Neural crest cell (in vitro differentiated cells): ENCODE measurements at places on chromosomes 5 and 9. TPM values are rescaled to one million over a fixed set of nuclear protein-coding genes. Genes with fewer than 3 reads are reported as not detected.

Gene ARHGEF37
- total RNA-seq: 1.9 and 2.3 TPM in 2 replicates

DNA sequence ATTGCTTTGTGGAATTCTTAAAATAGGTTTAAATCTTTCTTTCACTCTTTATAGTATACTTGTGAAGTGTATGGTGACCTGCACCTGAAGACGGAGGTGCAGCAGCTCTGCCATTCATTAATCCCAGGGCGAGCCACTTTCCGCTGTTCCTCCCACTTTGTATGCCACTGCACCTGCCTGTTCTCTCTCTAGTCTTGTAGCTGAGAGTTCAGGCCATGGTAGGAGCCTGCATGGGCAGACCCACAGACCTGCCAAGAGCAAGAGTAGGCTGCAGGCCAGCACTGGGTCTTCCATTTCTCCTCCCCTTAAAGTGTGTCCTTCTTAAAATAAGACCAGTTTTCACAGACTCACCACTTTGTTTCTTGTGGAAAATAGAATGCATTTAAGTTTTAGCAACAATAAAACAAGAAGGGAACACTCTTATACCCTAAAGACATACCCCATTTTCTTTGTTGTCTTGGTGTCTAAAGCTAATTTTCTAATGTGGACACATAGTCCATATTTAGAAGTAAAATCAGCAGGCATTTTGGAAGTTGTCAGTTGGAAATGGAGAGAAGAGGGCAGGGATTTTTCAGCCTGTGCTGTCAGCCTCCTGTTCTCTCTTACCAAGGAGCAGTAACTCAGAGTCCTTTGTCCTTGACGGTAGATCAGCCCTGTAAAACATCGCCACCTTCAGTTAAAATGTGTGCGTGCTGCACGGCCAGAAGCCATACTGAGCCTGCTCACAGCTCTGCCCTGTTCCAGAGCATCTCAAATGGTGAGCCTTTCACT is 103.2 kb downstream of the SNCAIP start:
- peak; percentile 47 for DNase-seq

Gene SLC6A3
- total RNA-seq: 0.16 and 0.27 TPM in 2 replicates

GRCh38 chr5:157478726-157479125 is 18.7 kb downstream of the NIPAL4 start:
- DNase-seq: no peak

DNA sequence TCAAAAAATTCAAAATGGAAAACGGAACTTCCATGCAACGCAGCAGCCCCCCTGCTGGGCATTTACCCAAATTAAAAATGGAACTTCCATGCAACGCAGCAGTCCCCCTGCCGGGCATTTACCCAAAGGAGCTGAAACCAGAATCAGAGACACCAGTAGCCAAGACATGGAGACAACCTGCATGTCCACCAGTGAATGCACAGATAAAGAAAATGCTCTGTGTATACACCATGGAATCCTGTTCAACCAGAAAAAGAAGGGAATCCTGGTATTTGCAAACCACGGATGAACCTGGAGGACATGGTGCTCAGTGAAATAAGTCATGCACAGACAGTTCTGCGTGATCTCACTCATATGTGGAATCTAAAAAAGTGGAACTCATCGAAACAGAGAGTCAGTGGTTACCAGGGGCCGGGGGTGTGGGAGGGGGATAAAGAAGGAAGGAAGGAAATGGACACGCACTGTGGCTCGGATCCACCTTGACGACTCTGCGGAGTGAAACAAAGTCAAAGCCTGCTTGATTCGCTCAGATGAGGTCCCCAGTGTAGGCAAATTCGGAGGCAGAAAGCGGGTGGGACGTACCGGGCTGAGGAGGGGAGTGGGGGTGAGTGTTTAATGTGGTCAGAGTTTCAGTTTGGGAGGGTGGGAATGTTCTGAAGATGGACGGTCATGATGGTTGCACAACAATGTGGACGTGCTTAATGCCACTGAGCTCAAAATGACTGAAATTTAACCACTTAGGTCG is 40.2 kb upstream of the EXOC3 start:
- DNase-seq: no peak

Gene RELL2
- total RNA-seq: 6.5 and 6.9 TPM in 2 replicates

DNA sequence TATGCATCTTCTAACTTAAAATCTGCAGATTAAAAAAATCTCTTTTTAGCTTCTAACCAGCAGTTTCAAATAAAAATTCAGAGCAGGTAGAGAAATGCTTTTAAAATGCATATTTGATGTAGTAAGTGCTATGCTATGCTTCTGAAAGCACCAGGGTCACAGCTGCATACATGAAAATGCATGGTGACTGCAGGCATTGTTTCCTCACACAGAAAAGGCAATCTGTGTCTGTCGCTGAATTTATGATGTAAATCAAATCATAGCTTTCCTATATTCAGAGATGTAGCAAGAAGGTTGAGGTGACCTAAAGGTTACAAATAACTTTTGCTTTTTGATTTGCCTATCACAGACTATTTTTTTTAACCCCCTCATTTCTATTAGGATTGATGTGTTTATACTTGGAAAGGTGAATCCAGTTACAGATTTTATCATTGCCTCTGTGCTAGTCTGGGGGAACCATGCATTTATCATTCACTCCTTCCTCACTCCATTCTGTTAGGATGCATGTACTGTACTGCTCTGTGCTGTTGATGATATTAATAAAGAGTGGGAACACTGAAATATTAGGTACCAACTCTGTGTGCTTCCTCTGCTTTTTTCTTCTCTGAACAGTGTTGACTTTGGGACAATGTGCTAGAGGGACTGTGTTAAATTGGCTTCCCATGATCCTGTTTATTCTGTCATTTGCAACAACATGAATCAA is 65.6 kb downstream of the FOCAD start:
- no peak for DNase-seq

GRCh38 chr9:32483343-32483742 is 42.7 kb downstream of the RIGI start:
- no peak for DNase-seq

GRCh38 chr9:95533996-95534680 is 17.4 kb upstream of the PTCH1 start:
- DNase-seq: no peak

- DNase-seq: peak; percentile 56
Observed at GRCh38 chr5:178113141-178113787, at the start of gene N4BP3. Gene N4BP3 (plus strand): TSS chr5:178113532. CDS start chr5:178119584, 6,052 bp downstream.

DNA sequence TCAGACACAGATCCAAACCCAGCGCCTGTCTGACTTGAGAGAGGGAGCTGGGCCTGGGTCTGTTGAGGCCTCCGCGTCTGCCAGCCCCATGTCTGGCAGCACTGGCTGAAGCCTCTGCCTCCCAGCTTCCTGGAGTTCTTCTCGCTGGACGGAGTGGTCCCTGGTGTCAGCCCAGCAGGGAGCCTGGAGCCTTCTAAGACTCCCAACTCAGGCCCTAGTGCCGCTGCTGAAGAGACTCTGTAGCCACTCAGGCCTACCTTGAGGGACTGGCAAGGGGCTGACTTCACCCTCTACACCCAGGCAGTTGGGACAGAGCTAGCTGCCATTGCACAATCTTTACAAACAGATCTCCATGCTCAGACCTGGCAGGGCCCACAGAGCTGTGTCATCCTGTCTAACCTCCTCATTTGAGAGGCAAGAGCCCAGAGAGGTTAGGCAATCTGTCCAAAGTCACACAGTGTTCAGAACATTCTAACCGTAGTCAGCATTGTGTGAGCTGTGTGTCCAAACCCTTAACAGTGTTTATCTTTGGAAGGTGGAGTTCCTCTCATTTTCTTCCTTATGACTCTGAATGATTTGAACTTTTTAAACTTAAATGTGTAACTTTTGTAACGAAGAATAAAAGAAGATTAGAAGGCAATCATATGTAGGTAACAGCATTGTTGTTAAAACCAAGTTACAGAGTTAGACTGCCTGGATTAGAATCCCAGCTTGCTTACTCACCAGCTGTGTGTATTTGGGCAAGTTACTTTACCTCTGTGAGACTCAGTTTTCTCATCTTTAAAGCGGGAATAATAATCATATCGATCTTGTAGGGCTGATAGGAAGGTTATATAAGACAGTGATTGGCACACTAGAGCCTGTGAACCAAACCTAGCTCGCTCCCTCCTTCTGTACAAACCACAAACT is 4.6 kb upstream of the DUSP1 start:
- DNase-seq: no peak

GRCh38 chr5:170606941-170607340 is 103.1 kb downstream of the KCNIP1 start:
- no peak for DNase-seq

Gene PBX3
- 69.0 and 71.6 TPM in 2 replicates for total RNA-seq

DNA sequence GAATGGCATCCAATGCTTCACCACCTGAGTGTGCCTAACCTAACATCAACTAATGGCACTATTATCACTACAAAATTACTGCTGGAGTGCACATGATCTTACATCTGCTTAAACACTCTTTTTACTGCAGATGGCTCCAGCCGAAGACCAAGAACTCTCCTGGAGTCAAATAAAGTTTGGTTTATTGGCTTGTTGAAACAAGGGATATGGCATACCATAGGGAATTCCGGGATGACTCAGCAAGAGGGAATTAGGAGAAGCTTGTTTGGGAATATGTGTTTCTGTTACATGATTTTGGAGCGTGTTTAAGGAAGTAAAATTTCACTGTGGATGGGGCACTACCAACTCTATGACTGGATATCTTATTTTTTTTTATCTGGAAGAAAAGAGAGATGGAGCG is 872.6 kb downstream of the DTWD2 start:
- no peak for DNase-seq

GRCh38 chr5:64811050-64811640 is 42.4 kb downstream of the CWC27 start:
- DNase-seq: no peak

- no peak for DNase-seq
Observed at GRCh38 chr9:16571127-16571802, 299.2 kb downstream of the BNC2 start.

DNA sequence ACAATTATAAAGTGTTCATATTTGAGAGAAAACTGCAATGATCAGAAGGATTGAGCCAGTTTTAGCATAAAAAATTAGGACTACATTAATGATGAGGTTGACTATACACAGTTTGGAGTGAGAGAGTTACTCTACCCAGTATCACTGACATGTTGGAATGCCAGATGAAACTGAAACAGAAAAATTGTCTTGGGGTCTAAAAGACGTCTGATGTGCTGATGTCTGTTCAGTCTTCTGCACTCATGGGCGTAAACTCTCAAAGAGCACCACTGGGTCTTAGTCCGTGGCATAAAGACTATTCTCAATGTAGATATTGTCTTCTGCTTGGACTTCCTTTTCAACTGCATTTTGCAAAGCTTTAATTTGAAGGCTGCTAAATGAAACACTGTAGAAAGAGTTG is 29.5 kb downstream of the HAVCR1 start:
- DNase-seq: no peak
